ENCODE measurements at places on chromosomes 11 and 22. TPM values are rescaled to one million over a fixed set of nuclear protein-coding genes. Genes with fewer than 3 reads are reported as not detected.

KLHL35 gene
- 0.62 TPM for total RNA-seq

PHOX2A gene
- total RNA-seq, result not detected

SSH3 gene
- total RNA-seq, result 19.2 TPM

GRCh38 chr11:107221748-107222285 lies 203.5 kb upstream of the GUCY1A2 start:
- H3K4me3 ChIP-seq, result no peak overlapping the region
- no peaks in the 10 kb centered on the region for H3K27me3 ChIP-seq
- no peaks in the 10 kb centered on the region for H3K4me1 ChIP-seq
- H3K36me3 ChIP-seq, result no peaks in the 10 kb centered on the region

DNA sequence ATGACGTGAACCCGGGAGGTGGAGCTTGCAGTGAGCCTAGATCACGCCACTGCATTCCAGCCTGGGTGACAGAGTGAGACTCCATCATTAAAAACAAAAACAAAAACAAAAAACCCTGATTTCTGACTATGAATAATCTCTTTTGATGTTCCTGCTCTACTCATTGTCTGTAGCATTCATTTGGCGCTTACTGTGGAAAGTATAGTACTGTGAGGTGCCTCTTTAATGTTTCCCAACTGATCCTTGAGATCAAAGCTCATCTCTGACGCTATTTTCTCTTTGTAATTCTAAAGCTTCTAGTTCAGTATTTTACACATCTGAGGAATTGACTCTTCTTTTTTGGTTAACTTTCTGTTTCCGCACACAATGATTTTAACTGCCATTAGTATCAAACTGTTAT lies 60.0 kb downstream of the GRK3 start:
- H3K4me1 ChIP-seq, result peaks cover 8% of the 10 kb centered on the region
- no peaks in the 10 kb centered on the region for H3K36me3 ChIP-seq
- DNase-seq, result no peak

- no peak overlapping the region for H3K4me3 ChIP-seq
- H3K27me3 ChIP-seq, result peaks cover 13% of the 10 kb centered on the region
- no peaks in the 10 kb centered on the region for H3K36me3 ChIP-seq
- H3K4me1 ChIP-seq, result peaks cover 4% of the 10 kb centered on the region
- no peak for DNase-seq
These were observed 10.8 kb downstream of the KRTAP5-6 start for GRCh38 chr11:1707751-1708150.

- H3K4me3 ChIP-seq, result peak overlapping the region; percentile 99
- H3K27me3 ChIP-seq, result no peaks in the 10 kb centered on the region
- H3K36me3 ChIP-seq, result peaks cover 6% of the 10 kb centered on the region
- DNase-seq, result no peak
These were observed 862 bp upstream of the CENATAC start for GRCh38 chr11:118996926-118997626.

- peaks cover 3% of the 10 kb centered on the region for H3K27me3 ChIP-seq
- no peak overlapping the region for H3K4me3 ChIP-seq
These were observed 23.6 kb downstream of the ALX4 start for GRCh38 chr11:44286268-44286880.

GRCh38 chr11:67614730-67615714 lies 8.3 kb downstream of the NDUFV1 start:
- DNase-seq, result peak; percentile 73
- H3K4me3 ChIP-seq, result peak overlapping the region; percentile 80
- no peaks in the 10 kb centered on the region for H3K36me3 ChIP-seq

Data from natural killer cell treated with Interleukin-12 subunit alpha and Interleukin-12 subunit beta and Interleukin-15 and Interleukin-18, amount 100 ng/mL, for 72 hours (primary cell).